ENCODE measurements at places on chromosomes 7 and 10.

GRCh38 chr10:30169342-30169741 lies 110.0 kb upstream of the JCAD start:
- no peaks in the 10 kb centered on the region for H3K36me3 ChIP-seq
- DNase-seq = no peak
- peaks cover 39% of the 10 kb centered on the region for H3K27me3 ChIP-seq
- H3K27ac ChIP-seq = no peak overlapping the region
- no peak overlapping the region for H3K4me3 ChIP-seq

GRCh38 chr7:33009734-33010133 lies 52.5 kb downstream of the FKBP9 start:
- no peak overlapping the region for H3K4me3 ChIP-seq
- no peaks in the 10 kb centered on the region for H3K4me1 ChIP-seq
- H3K27me3 ChIP-seq = no peaks in the 10 kb centered on the region
- H3K27ac ChIP-seq = no peak overlapping the region

DNA sequence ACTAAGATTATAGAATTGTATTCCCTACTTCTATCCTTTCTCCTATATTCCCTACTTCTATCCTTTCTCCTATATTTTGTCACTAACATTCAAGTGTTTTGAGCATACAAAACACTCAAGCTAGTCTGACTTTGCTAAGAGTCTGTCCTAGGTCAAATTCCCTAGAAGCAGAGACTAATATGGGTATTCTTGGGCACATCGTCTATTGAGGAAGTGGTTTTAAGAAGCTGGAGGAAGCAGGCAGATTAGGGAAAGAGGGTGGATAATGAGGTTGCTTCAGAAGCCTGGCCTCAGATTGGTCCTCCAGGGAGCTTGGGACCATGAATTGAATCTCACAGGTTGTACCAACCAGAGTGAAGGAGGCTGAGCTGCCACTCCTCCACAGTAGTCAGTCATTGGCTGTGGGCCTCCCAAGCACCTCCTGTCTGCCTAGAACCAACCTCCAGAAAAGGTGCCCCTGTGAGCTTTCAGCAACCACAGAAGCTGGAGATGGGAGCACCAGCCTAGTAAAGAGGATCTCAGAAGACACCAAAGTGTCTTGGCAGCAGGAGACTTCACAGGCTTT lies 295.9 kb upstream of the PHF14 start:
- no peak overlapping the region for H3K4me3 ChIP-seq
- DNase-seq = no peak
- H3K27me3 ChIP-seq = no peaks in the 10 kb centered on the region
- H3K27ac ChIP-seq = no peak overlapping the region
- no peaks in the 10 kb centered on the region for H3K36me3 ChIP-seq

GRCh38 chr7:38978491-38978890 lies 782 bp downstream of the POU6F2 start:
- peaks cover 47% of the 10 kb centered on the region for H3K27me3 ChIP-seq
- no peak overlapping the region for H3K27ac ChIP-seq
- no peaks in the 10 kb centered on the region for H3K36me3 ChIP-seq
- no peak overlapping the region for H3K4me3 ChIP-seq
- DNase-seq = no peak

DNA sequence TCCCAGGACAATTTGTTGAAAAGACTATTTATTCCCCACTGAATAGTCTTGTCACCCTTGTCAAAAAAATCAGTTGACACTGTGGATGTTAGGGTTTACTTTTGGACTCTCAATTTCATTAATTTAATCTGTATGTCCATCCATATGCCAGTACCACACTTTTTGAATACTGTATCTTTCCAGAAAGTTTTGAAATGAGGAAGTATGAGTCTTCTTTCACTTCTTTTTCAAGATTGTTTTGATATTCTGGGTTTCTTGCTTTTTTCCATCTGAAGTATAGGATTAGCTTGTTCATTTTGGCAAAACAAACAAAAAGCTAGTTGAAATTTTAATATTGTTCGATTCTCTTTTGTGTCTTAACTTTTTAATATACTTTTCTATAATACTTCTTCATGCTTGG lies 21.7 kb downstream of the KLHDC10 start:
- no peaks in the 10 kb centered on the region for H3K27me3 ChIP-seq
- peaks cover 12% of the 10 kb centered on the region for H3K4me1 ChIP-seq
- no peak for DNase-seq
- no peak overlapping the region for H3K27ac ChIP-seq
- no peak overlapping the region for H3K4me3 ChIP-seq
- peaks cover 2% of the 10 kb centered on the region for H3K36me3 ChIP-seq

GRCh38 chr7:1229202-1229947 lies 3.3 kb upstream of the UNCX start:
- DNase-seq = no peak
- H3K4me1 ChIP-seq = peaks cover 4% of the 10 kb centered on the region
- peaks cover under 1% of the 10 kb centered on the region for H3K36me3 ChIP-seq
- no peak overlapping the region for H3K27ac ChIP-seq

DNA sequence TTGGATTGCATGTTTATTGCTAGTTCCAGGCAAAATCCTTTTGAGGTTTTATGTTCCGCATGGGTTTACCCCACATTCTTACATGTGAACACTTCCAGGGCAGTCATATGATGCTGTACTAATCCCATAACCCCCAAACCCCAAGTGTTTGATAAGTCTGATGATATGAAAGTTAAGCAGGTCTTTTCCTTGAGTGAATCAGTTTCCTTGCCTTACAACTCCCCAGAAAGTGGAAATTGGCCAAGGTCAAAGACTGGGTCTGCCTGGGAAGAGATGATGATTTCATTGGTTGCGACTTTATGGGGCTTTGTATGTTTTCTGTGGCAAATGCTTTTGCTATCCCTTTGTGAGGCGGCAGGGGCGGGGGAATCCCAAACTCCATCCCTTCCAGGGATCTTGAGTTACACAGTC lies 24.7 kb downstream of the AFAP1L2 start:
- H3K27me3 ChIP-seq = peaks cover 47% of the 10 kb centered on the region
- no peak overlapping the region for H3K27ac ChIP-seq
- H3K4me1 ChIP-seq = no peaks in the 10 kb centered on the region
- H3K36me3 ChIP-seq = no peaks in the 10 kb centered on the region

DNA sequence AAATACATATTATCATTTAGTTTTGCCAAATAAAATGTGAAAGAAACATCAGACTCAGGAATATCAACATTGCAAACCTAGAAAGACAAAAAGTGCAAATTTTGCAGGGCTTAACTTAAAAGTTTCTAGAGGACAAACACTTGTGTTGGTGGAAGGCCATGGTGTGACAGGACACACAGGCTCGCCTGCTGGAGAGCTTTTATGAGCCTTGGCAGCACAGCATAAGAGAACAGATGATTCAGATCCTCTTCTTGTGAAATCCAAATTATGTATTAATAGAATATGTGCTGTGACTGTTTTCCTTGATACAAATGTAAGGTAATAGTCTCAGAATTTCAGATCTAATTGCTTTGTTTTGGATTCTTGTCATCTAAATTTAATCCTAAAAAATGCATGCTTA lies 72.9 kb upstream of the ABCB5 start:
- H3K27me3 ChIP-seq = no peaks in the 10 kb centered on the region
- H3K27ac ChIP-seq = no peak overlapping the region
- DNase-seq = no peak
- H3K4me1 ChIP-seq = peaks cover 4% of the 10 kb centered on the region
- H3K36me3 ChIP-seq = no peaks in the 10 kb centered on the region
- no peak overlapping the region for H3K4me3 ChIP-seq

DNA sequence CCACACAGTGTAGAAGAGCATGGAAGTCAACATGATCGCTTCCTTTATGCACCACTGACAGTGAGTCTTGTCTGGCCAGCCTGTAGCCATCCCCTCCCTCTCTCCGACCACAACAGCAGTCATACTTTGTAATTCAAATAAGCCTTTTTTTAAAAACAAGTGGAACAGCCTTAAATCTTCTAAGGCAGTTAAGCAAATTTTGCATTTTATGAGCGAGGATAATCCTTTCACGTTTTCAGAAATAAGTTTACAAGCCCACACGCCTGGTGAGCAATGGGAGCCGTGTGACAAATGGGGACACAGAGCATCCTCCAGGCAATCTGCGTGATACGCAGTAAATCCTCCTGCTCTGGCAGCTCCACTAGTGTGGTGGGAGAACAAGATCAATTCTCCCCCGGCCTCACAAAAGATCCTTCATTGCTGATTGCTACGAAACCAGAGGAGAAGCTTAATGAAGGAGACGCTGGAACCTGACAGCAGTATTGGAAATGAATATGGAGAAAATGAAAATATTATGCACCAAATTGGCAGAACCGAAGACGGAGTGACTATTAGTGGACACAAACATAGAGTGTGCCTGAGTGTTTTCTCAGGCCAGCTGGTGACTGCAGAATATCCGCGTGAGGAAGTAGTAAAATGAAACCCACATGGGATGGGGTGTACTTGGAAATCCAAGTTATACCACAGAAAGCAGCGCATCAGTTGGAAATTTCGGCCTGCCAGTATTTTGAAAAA lies 104.2 kb upstream of the CDCA7L start:
- H3K27me3 ChIP-seq = peaks cover 40% of the 10 kb centered on the region
- H3K4me3 ChIP-seq = no peak overlapping the region
- H3K27ac ChIP-seq = no peak overlapping the region
- H3K4me1 ChIP-seq = no peaks in the 10 kb centered on the region

DNA sequence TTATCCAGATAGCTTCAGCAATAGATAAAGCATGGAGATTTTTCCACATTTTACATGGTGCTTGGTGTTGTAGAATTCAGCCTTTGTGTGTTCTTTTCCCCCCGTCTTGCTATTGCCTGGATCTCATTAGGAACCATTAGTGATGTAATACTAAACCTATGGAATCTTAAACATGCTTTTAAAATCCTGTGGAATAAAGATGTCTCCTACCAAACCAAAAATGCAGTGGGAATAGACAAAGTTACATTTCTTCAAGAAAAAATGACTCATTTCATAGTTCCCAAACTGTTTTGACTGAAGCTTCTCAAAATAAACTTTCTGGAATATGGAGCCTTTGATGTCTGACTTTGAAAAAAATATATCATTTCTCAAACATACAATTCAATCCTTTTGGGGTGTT lies 44.0 kb downstream of the CALD1 start:
- H3K27ac ChIP-seq = no peak overlapping the region
- no peaks in the 10 kb centered on the region for H3K36me3 ChIP-seq
- H3K4me3 ChIP-seq = no peak overlapping the region
- DNase-seq = no peak
- no peaks in the 10 kb centered on the region for H3K4me1 ChIP-seq

- no peaks in the 10 kb centered on the region for H3K36me3 ChIP-seq
- H3K4me1 ChIP-seq = no peaks in the 10 kb centered on the region
- DNase-seq = no peak
These were observed 51.4 kb upstream of the DNAJC1 start for GRCh38 chr10:22054961-22055360.

DNA sequence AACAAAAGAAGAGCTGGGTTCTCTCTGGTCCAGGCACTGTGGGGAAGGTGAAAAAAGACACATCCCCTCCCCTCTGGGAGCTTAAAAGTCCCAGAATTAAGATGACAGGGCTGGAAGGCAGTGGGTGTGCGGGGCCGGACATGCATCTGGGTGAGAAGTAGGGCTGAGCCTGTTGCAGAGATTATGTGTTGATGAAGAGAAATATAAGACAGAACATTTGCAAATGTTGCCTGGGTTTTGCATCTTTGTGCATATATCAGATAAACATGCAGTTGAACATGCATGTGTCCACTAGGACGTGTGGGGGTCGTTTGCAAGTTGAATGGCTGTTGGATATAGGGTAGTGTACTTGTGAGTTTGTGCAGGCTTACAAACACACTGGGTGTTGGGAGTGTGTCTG lies 94.3 kb upstream of the PPIF start:
- peaks cover 2% of the 10 kb centered on the region for H3K36me3 ChIP-seq
- no peaks in the 10 kb centered on the region for H3K27me3 ChIP-seq
- DNase-seq = no peak
- H3K27ac ChIP-seq = no peak overlapping the region
- peaks cover 54% of the 10 kb centered on the region for H3K4me1 ChIP-seq

DNA sequence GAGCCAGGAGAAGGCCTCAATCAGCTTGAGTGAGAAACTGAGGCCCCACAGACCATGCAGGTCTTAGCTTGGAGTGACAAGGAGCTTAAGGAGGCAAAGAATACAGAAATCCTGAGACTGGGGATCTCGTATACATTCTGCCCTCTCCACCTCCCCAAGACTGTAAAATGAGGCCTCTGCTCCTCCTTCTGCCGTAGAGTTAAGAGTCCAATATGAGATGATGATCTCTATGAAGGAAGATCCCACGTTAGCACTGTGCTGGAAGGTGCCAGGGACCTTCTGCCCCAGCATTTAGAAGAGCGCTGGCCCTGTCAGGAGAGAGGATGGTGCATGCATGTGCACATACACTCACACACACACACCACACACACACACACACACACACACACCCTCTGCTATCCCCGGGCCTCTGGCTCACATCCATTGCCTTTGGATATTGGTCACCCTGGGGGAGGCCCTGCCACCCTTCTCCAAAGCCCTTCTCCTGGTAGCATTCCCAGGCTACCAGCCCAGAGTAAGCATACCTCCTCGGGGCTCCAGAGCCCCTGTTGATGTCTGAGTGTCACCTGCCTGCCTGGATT lies 15.0 kb downstream of the ZCCHC24 start:
- H3K27ac ChIP-seq = no peak overlapping the region
- no peaks in the 10 kb centered on the region for H3K36me3 ChIP-seq
- peaks cover 14% of the 10 kb centered on the region for H3K4me1 ChIP-seq
- H3K27me3 ChIP-seq = peaks cover 15% of the 10 kb centered on the region
- DNase-seq = no peak

GRCh38 chr10:63297941-63298340 lies 164.8 kb downstream of the NRBF2 start:
- H3K4me1 ChIP-seq = no peaks in the 10 kb centered on the region
- no peak for DNase-seq
- no peak overlapping the region for H3K4me3 ChIP-seq
- no peaks in the 10 kb centered on the region for H3K27me3 ChIP-seq
- H3K27ac ChIP-seq = no peak overlapping the region

DNA sequence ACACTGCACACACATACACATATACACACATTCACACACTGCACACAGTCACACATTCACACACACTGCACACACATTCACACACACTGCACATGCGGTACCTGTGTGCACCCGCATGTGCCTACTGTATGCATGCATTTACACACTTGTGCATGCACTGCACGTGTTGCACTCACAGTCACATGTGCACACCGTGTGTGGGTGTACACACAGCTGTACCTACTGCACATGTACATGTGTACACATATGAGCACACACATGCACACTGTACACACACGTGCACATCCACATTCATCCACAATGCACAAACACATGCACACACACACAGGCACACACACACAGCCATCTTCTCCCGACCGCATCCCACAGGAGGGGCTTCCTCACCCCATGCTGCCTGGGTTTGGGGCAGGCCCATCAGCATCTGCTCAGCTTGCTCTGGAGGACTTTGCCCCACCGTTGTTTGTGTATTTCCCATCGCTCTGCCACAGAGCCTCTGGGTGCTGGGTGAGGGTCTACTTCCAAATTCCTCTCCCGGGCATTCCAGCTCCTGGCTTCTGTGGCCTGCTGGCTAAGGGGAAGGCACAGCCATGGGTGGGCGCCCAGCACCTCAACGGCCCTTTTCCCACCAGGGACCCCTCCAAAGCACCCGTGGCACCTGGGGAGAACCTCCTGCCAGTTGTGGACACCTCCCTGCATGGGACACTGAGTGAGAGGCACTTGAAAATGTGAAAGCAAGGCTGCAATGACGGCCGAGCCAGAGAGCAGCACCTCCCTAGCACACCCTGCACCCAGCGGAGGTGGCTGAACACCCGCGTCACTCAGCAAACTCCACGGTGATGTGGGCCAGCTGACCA lies 324.3 kb downstream of the PTPRN2 start:
- no peak overlapping the region for H3K27ac ChIP-seq
- no peaks in the 10 kb centered on the region for H3K36me3 ChIP-seq
- no peak for DNase-seq
- no peak overlapping the region for H3K4me3 ChIP-seq
- no peaks in the 10 kb centered on the region for H3K4me1 ChIP-seq
- H3K27me3 ChIP-seq = no peaks in the 10 kb centered on the region

Measured in activated CD8-positive, alpha-beta memory T cell treated with anti-CD3 and anti-CD28 coated beads, Interleukin-2, amount 10 ng/mL, durations not matched to agents 7 days and 5 days (primary cell).